ENCODE measurements at places on chromosomes 2 and 18.

DNA sequence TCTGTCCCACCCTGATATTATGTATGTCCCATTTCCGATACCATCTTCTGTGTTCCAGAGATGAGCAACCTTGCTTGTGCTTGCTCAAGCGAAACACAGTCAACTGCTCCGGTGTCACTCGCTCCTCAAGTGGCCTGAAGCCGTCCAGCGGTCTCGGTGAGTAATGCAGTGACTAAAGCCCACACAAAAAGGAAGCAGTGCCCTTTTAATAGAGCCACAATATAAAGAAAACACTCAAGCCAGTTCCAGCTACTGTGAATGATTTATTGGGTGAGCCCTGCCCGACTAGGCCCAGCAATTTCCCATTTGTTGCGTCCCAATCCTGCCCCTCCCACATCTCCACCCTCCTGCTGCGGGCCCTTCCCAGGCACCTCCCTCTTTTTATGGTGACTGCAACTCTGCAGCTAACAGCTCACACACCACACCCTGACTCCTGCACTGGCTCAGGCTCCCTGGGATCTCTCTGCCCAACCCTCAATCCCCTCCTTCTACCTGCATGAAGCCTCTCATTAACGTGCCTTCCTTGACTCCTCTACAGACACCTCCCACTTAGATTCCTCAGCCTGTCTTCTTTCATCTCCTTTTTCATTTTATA lies 44.2 kb upstream of the DSC1 start:
- no peak for DNase-seq

GRCh38 chr2:63654959-63655358 lies 66.2 kb downstream of the MDH1 start:
- no peak for DNase-seq

- no peak for DNase-seq
These were observed 121.0 kb upstream of the LRATD1 start for GRCh38 chr2:14511541-14511940.

DNA sequence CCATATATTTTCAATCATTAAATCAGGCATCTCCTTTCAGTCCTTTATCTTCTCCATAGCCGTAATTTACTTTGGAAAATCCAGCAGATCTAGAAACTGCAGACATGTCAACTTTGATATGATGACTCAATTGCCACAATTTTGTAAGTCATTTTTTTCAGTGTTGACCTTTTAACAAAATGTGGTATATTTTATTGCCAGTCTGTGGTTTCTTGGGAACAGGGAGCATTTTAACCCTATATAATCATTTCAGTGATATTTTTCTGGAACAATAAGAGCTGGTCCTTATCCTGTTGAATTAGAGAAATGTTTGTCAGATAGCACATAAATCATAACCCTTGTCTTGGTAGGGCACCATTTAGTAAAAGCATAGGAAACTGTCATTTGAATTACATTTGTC lies 90.9 kb upstream of the UBXN4 start:
- no peak for DNase-seq

Data from posterior cingulate gyrus (tissue), 11 donors.